ENCODE measurements at places on chromosomes 7 and 10. TPM values are rescaled to one million over a fixed set of nuclear protein-coding genes. Genes with fewer than 3 reads are reported as not detected.

- DNase-seq, result no peak
Observed at GRCh38 chr7:100475549-100475948, 3.5 kb downstream of the TSC22D4 start.

Gene CRYGN
- total RNA-seq, result not detected

GRCh38 chr10:88168171-88169036 is 305.0 kb downstream of the PTEN start:
- no peak for DNase-seq

Gene CCAR1
- 20.7 TPM for total RNA-seq

- no peak for DNase-seq
Observed at GRCh38 chr7:52749880-52750279, 285.6 kb upstream of the POM121L12 start.

GRCh38 chr10:79416578-79417255 is 28.7 kb downstream of the ZCCHC24 start:
- no peak for DNase-seq

- no peak for DNase-seq
Observed at GRCh38 chr10:6396226-6396625, 183.8 kb downstream of the PRKCQ start.

DNA sequence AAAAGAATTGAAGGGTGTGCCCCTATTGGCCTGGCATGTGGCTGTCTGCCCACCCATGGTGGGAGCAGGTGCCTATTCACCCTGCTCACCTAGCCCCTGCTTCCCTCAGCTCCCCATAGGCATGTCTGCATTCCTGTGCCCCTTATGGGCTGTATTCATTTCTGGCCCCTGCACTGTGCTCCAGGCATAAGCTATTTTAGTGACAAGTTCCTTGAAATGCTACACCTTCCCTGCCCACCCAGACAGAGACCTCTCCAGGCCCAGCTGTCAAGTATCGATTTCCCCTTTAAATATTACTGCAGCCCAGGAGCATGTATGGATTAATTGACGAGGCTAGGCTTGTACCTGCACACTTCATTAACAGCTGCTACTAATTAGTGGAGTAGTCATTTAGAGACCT is 235.4 kb downstream of the RPS24 start:
- no peak for DNase-seq

- no peak for DNase-seq
Observed at GRCh38 chr7:43486634-43487033, 96.3 kb upstream of the STK17A start.

Gene NUDCD3
- total RNA-seq, result 72.4 TPM

DNA sequence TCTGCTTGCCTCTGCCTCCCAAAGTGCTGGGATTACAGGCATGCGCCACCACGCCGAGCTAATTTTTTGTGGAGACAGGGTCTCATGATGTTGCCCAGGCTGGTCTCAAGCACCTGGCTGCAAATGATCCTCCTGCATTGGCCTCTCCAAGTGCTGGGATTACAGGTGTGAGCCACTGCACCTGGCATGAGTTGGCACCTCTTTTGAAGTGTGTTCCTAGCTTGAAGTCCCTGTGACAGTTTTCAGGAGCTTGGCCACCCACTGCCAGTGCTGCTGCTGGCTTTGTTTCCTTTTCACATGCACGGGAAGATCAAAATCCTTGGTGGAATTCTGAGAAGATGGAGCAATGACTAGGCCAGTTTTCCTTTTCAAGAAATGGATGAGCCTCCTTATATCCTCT is 126.3 kb downstream of the NRP1 start:
- no peak for DNase-seq

All from dermis microvascular lymphatic vessel endothelial cell (primary cell).